ENCODE measurements at places on chromosomes 11 and 22.
A peak's percentile ranks its signal among the peaks of the same experiment; 100 is the strongest.

DNA sequence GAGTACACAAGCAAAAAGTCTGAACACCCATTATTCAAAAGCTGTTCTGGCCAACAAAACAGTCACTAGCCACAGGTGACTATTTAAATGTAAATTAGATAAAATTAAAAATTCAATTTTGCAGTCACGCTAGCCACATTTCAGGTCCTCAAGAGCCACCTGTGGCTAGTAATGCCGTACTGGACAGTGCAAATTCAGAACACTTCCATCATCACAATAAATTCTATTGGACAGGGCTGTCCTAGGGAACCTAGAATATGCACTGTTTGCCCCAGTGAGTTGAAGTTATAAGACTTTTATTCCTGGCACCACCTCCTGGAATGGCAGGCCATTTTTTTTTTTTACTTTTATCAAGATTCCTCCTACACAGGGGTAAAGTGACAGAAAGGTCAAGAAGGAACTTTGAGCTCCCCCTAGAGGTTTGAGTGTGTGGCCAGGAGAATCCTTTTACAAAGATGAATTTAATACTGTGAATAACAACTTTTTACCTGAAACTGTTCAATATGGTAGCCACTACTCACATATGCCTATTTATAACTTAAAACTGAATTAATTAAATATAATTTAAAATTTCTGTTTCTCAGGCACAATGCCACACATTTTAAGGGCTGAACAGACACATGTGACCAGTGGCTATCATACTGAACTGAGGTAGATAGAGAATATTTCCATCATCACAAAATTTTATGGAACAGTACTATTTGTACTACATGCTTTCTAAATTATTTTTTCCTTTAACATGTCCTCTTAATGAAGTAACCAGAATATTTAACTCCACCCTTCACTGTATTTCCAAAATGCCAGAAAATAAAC, 6.5 kb downstream of the MSANTD2 start:
- DNase-seq, result peak; percentile 63

DNA sequence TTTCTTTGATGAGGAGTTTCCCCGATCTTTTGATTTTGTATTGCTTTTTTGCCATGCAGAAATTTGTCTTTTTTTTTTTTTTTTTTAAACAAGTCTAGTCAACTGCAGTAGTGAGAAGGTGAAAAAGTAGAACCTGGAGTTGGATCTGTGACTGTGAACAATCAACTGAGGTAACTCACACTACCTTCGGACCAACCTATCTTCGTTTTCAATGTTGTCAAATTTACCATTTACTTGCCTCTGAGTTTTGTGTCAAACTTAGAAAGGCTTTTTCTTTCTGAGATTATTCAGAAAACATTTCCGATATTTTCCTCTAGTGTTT, 20.5 kb downstream of the KLHL22 start:
- DNase-seq, result no peak

DNA sequence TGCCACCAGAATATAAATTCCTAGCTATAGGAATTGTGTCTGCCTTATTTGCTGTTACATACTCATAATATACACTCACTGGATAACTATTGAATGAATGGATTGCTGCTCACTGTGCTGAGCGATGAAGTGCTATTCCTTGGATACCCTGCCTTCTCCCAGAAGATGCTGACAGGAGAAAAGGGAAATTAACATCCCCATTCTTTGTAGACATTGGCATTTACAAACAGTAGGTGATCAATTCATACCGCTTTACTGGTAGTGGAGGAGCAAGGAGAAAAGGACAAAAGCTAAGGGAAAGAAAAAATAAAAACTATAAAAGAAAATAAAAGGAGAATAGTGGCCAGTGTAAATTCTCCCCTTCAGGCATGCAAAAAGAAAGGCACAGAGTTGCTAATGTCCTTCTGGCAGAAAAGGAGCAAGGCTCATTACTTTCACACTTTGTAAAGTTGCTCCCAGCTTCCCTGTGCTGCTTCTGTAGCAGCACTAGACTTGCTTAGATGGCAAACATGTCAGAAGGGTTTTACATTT, 183.0 kb downstream of the LUZP2 start:
- no peak for DNase-seq

DNA sequence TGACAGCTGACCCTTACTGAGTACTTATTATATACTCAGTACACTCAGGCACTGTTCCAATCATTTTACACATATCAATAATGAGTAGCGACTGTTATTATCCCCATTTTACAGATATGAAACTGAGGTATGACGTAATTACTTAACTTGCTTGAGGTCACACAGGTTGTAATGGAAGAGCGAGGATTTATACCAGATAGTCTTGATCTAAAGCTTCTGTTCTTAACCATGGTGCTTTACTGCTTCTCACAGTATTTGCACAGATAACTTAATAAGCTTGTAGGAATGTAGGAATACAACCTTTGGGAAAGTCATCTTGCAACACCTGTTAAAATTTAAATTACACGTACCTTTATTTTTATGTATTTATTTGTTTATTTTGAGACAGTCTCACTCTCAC, 31.7 kb upstream of the TMEM135 start:
- no peak for DNase-seq

DNA sequence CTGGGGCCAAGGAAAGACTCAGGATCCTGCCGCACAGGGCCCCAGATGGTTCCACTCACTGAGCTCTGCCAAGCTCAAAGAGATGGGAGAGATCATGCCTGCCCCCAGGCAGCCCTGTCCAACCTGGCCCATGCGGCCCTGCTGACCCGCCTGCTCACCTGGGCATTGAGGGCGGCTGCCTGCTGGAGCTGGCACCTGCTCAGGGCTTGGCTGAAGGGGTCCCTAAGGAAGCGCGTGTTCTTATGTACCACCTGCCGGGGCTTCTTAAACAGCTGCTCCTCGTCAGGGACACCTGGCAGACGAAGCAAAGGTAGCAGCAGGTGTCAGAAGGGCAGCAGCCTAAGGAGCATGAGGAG, 5.5 kb downstream of the ESS2 start:
- DNase-seq, result no peak

- no peak for DNase-seq
Measured at GRCh38 chr22:49201046-49201970, 626.4 kb downstream of the BRD1 start.

DNA sequence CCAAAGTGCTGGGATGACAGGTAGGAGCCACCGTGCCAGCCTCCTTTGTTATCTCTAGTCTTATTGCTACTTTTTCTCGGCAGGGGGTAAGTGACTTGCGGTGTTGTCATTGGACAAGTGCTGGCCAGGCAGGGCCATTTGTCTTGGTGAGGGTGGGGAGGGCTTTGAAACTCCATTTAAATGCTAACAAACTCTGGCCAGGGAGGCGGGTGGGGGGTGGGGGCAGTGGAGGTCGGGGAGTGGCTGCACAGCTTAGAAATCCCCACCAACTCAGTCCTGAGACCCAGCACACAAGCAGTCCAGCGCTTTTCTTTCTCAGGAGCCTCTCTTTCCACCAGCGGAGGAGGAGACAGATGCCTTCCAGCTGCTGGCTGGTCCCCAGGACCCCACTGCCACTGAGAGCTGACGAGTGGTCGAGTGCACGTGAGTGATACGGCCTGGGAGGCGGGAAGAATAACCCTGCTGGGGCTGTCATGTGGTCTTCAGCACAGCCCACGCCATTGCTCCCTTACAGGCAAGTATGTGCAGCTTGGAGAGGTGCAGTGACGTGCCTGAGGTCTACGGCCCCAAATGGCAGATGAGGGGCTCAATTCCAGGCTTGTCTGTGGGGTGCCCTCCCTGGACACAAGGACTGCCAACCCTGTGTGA, 24.2 kb upstream of the OSBPL5 start:
- no peak for DNase-seq

GRCh38 chr11:68506908-68507307, 46.4 kb downstream of the PPP6R3 start:
- no peak for DNase-seq

- DNase-seq, result no peak
Measured at GRCh38 chr11:100573911-100574513, 113.1 kb upstream of the ARHGAP42 start.

- no peak for DNase-seq
Measured at GRCh38 chr11:2290351-2290841, 11.3 kb downstream of the C11orf21 start.

- no peak for DNase-seq
Measured at GRCh38 chr11:68704887-68705286, 20.5 kb downstream of the GAL start.

DNA sequence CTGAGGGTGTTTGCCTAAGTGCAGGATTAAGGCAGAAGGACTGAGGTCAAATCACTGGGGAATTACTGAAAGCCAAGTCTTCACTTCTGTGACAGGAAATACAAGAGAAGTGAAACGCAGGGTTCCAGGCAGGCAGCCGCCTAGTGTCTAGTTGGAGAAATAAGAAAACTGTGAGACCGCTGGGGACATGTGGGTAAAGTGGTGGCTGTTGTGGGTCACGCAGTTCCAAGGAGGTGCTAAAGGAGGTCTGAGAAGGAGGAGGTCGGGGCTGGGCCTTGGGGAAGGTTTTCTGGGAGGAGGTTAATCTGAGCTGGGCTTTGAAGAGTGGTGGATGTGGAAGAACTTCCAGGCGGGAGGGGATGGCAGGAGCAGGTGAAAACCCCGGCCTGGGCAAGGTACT, 11.2 kb downstream of the MCM5 start:
- DNase-seq, result peak; percentile 15

- no peak for DNase-seq
Measured at GRCh38 chr11:88114486-88115045, 60.7 kb downstream of the RAB38 start.

GRCh38 chr11:70528046-70528793, 129.9 kb downstream of the CTTN start:
- no peak for DNase-seq

DNA sequence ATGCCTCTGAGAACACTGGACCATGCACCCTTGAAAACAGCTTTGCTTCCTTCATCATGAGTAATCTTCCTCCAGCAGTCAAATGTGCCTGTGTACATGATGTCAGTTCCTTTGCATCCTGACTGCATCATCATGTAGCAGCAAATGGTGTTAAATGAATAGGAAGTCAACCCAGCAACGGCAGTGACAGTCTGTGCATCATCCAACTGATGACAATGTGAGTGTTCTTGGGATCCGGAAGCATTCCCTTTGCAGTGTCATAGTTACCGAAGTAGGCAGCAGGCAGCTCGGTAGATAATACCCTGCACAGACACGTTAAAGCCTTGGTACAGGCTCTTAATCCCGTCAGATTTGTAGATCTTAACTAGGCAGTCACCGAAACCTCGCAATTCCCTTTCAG, 2.5 kb downstream of the WBP2NL start:
- no peak for DNase-seq

GRCh38 chr11:11366793-11367192, 13.7 kb upstream of the CSNK2A3 start:
- no peak for DNase-seq

DNA sequence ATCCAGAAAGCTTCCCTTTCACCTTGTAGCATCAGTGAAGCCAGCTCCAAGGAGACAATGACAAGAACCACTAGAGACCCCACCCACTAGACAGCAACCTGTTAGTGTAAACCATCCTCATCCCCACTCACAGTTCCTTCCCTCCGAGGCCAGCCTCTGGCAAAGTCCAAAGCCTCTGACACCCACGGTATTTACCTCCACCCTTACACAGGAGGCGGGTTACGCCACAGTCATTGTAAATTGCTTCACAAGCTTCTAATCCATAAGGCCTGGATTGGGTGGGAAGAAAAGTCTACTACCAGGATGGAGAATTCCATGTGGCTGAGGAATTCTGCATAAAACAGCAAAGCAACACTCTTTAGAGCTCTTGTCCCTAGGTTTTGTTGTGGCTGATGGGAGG, 287.4 kb downstream of the BUD13 start:
- DNase-seq, result no peak

GRCh38 chr11:132683602-132684001, 848.7 kb downstream of the OPCML start:
- DNase-seq, result no peak

- DNase-seq, result no peak
Measured at GRCh38 chr11:93545566-93545965, 2.4 kb upstream of the SMCO4 start.

GRCh38 chr22:44132724-44133123, 48.0 kb upstream of the PARVG start:
- DNase-seq, result no peak

DNA sequence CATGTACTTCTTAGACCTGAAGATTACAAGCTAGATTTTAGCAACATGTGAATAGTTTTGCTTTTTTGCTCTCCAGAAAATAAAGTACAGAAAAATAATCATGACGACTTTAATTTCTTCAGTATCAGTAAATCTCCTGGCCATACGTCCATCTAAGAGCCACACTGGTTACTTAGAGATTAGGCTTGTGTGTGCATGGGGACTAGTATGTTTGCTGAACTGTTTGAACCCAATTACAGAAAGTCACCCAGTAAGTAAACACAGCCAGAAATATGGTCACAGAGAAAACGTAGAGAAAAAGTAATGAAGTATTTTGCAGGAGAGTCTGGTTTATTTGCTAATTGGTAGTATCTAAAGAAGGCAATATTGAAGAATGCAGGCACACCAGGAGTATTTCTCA, 1053.6 kb upstream of the CCDC90B start:
- no peak for DNase-seq

GRCh38 chr11:95295382-95296149, 64.6 kb upstream of the SESN3 start:
- DNase-seq, result no peak

DNA sequence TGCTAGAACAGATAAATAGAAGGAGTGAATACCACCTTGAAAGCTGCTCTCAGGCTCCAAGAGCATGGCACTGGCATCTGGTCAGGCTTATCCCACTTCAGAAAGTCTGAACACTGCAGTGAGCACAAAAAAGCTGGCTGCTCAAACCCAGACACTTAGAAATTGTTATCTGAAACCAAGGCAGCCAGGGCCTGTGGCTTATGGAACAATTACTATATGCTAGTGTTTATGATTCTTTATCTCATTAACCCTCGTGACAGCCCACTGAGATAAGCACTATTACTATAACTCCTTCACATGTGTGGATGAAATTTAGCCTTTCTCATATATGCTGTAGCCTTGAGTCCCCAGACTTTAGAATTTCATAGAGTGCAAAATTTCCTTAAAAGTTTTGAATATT, 400.2 kb downstream of the RAB38 start:
- DNase-seq, result no peak

DNA sequence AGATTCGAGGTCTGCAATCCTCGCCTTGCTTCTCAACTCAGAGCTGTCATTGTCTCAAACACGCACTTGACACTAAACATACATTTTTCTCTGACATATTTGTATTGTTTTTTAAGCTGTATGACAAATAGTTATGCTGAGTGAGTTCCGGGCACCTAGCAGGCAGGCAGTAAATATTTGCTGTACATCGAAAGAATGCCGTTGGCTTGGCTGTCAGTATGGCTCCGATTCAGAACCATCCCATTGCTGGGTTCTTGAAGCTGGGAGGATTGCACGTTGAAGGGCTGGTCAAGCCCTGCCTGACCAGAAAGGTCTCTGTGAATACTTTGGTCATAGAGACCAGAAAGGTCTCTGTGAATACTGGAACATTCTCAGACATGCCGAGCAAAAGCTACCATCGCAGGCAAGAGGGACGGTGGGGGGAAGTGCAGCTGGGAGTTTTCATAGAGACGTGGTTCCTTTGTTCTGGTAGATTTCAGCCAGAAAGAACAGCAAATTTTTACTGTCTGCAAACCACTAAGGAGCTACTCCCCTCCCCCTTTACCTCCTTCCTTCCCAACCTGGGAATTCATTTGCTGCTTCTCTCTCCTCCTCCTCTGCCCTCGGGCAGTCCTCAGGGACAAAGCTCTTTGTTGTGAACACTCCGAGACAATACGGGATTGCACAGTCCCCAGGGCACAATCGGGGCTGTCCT, 202.2 kb upstream of the SORL1-AS1 start:
- DNase-seq, result no peak
